Stimulated activated CD8-positive, alpha-beta memory T cell treated with anti-CD3 and anti-CD28 coated beads, Interleukin-7, amount 100 ng/mL, for 4 hours (primary cell): ENCODE measurements at places on chromosomes 7 and 10.

DNA sequence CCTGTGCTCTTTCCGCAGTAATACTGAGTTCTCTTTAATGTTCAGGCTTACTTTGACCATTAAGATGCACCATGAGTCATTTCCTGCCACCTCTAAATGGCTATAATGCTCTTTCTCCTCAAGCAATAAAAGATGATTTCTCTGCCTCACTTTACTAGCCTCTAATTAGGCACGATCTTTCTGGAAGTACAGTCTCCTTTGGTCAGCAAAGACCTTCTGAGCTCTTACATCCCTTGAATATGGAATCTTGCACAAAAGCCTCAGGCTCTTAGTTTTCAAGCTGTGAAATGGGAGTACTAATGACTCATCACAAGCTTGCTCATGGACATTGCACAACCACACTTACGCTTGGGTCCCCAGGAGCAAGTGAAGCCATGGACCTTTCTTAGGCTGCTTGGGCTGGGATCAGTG, 85.9 kb downstream of the FRMD4A start:
- DNase-seq = no peak

GRCh38 chr7:131819891-131820290, 263.5 kb upstream of the PODXL start:
- no peak for DNase-seq

GRCh38 chr7:125254566-125254965, 324.9 kb upstream of the POT1 start:
- DNase-seq = no peak

DNA sequence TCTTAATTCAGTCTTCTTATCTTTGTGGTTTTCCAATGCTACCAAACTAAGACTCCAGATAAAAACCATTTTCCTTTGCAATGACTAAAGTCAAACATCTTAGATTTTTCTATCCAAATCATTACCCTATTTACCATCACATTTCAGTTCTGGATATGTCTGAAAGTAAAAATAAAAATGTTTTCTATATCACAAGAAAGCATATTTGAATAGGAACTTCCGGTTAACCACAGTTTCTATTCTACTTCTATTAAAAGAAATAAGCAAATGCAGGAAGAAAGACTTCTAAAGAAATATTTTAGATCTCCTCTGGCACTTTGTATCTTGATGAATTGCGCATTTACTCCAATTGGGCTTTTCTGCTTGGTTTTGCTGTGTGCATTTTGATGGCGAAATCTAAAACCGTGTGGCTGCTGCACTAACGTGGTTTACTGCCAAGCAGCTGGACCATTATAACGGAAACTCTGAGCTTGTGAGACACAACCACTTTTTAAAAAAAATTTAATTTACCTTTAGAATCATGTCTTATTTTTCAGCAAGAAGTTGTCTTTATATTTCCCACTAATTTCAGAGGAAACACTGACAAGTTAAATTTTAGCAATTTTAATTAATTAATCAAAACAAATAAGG, 146.1 kb downstream of the VPS50 start:
- no peak for DNase-seq

GRCh38 chr7:128781851-128782250, 6.3 kb upstream of the OPN1SW start:
- no peak for DNase-seq

DNA sequence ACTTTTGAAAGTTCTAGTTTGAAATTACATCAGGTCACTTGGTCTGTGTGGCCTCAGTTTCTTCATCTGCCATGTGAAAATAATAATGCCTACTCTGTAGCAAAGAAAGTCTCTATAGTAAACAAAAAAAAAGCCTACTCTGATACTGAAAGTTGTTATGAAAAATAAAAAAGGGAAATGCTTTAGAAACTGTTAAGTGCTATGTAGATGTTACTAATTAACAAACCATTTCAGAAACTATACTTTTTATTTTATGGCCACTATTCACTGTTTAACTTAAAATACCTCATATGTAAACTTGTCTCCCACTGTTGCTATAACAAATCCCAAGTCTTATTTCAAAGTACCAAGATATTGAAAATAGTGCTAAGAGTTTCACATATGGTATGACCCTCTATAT, 50.6 kb downstream of the CFTR start:
- no peak for DNase-seq

DNA sequence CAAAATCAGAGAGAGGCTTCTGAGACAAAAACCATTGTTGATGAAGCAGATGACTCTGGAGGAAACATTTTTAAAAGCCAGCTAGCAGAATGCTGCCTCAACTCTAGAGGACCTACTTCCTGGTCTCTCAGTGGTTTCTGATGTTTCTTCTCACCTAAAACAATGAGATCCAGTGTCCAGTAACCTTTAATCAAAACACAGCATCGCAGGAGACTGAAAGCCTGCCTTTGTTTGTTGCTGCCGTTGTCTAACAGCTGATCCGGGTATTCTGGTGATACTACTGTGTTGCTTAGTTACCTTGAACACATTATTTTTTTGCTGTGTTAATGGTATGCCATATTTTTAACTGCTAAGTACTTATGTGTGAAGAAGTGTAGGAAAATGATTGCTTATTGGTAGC, 70.9 kb downstream of the WIPF3 start:
- no peak for DNase-seq

DNA sequence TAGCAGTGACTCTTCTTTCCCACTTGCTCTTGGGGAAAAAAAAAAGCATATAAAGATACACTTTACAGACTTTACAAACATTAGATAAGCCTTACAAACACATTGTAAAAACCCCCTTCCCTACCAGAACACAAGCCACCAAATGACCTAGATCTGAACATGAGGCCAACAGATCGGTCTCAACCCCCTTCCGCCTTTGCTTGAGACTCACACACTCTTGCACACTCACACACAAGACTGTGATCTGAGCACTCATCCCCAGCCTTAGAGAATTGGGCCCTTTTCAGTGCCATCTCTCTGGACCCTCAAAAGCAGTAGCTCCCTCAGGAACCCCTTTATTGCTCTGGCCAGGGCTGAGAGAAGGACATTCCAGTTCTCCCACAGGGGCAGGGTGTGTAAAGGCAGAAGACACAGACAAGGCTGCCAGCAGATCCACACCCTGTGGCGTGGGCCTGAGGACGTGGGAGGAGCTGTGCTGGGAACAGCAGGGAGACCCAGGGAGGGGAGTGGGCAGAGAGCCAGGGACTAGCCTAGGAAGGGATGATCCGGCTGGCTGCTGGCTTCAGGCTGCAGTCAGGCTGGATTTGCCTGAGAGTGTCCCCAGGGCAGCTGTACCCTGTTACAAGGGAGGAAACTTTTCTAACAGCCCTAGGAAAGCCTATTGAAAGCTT, 206.7 kb downstream of the KIAA1217 start:
- DNase-seq = no peak
